Vagina (tissue), 2 donors: ENCODE measurements at places on chromosomes 1 and 21.

- H3K36me3 ChIP-seq = no peaks in the 10 kb centered on the region
- no peak overlapping the region for H3K27ac ChIP-seq
- H3K4me3 ChIP-seq = no peak overlapping the region
- no peaks in the 10 kb centered on the region for H3K27me3 ChIP-seq
- H3K4me1 ChIP-seq = no peaks in the 10 kb centered on the region
These were observed 28.3 kb upstream of the TMPRSS2 start for GRCh38 chr21:41536076-41536826.

DNA sequence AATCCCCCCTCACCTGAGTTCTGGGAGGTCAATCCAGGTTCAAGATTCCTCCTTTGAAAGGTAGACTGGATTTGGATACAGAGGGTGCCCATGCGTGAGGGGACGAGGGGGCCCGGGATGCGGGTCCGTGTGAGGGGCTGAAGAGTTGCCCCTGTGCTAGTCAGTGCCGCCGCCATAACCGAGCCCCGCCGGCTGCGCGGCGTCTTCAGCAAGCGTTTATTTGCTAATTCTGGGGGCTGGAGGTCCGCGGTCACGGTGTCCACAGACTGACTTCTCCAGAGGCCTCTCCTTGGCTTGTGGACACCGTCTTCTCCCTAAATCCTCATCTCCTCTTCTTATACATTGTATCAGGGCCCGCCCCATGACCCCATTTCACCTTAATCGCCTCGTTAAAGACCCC is 20.9 kb upstream of the SAMD11 start:
- no peak overlapping the region for H3K27ac ChIP-seq
- H3K4me3 ChIP-seq = no peak overlapping the region
- H3K4me1 ChIP-seq = peaks cover 10% of the 10 kb centered on the region
- H3K36me3 ChIP-seq = no peaks in the 10 kb centered on the region
- no peaks in the 10 kb centered on the region for H3K27me3 ChIP-seq
- DNase-seq = no peak

DNA sequence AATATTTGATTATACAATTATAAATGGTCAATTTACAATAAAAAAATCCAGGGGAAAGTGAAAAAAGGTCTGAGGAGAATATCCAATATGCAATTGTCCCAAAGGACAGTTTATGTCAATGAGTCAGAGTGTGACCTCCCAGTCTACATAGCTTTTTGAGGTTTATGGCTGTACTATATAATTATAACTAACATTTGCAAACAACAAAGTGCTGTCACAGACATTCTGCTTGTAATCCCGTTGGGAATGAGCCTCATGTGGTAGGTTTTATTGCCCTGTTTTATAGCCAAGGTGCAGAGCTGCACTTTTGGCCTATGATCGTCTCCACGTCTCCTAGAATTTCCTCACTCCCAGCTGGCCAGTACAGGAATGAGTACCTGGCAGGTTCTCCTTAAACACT is 103.8 kb downstream of the ADSS2 start:
- H3K4me1 ChIP-seq = peaks cover 27% of the 10 kb centered on the region
- no peak overlapping the region for H3K4me3 ChIP-seq
- H3K27ac ChIP-seq = peak overlapping the region; percentile 61
- no peaks in the 10 kb centered on the region for H3K36me3 ChIP-seq

DNA sequence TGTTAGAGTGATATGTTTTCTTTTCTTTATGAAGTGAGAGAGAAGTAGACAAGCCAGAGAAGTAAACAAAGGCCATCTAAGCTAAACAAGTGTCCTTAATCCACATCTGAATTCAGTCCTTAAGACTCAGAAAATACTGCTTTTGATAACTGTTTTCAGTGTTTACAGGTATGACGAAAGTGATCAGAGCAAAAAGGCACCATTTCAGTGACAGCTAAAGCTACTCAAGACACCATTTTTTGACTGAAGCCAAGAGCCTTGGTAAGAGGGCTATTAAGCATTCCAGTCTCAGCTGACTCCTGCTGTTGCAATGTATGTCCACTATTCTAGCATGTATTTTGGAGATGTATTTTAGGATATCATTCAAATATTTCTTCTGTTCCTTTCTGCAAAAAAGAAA is 4.1 kb downstream of the KMO start:
- no peak overlapping the region for H3K4me3 ChIP-seq
- DNase-seq = no peak
- no peaks in the 10 kb centered on the region for H3K4me1 ChIP-seq
- no peaks in the 10 kb centered on the region for H3K36me3 ChIP-seq

DNA sequence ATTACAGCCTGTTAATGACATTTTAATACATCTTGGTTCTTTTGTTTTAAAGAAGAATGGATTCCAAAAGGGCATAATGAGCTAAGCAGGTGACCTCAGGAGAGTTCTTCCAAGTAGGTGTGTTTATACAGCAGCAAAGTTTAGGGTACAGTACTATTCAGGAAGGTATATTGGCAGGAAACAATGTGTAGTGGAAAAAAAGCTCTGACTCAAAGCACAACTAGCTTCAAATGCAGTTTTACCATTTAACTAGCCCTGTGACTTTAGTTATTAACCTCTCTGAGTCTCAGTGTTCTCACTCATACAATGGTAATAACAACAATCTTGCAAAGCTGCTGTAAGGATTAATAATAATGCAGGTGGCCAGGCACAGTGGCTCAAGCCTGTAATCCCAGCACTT is 29.9 kb downstream of the FAF1 start:
- H3K27ac ChIP-seq = no peak overlapping the region
- H3K27me3 ChIP-seq = no peaks in the 10 kb centered on the region
- no peak for DNase-seq
- no peak overlapping the region for H3K4me3 ChIP-seq
- H3K36me3 ChIP-seq = no peaks in the 10 kb centered on the region

DNA sequence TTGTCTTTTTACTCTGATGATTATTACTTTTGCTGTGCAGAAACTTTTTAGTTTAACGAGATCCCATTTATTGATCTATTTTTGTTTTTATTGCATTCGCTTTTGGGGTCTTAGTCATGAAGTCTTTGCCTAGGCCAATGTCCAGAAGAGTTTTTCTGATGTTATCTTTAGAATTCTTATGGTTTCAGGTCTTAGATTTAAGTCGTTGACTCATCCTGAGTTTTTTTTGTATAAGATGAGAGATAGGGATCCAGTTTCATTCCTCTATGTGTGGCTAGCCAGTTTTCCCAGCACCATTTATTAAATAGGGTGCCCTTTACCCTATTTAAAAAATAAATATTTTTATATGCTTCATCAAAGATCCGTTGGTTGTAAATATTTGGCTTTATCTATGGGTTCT is 13.2 kb downstream of the MAN1C1 start:
- no peaks in the 10 kb centered on the region for H3K36me3 ChIP-seq
- H3K4me1 ChIP-seq = peaks cover 36% of the 10 kb centered on the region
- H3K27ac ChIP-seq = no peak overlapping the region
- no peak for DNase-seq

DNA sequence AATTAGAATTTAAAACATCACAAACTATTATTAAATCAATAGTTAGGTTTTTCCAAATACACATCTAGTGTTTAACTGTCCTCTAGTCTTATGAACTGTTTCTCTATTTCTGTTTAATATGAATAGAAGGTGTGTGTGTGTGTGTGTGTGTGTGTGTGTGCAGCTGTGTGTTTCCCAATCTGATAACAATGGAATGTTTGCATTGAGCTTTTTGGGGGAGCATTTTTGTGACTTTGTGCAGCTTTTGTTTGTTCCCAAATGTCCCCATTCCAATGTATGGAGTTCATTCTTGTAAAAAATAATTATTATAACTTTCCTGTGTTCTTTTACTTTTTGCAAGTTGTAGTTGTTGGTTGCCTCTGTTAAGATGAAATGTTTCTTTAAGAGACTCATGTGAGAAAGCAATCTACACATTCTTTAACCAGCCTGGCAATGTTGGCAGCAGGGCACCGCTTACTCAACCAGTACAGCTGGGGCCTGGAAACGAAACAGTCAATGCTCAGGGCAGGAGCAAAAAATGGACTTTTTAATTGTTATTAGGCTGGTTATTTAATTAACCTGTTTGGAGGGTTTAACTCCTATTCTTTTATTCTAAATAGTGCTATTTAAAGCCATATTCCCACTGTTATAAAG is 354.3 kb downstream of the SRGAP2C start:
- no peaks in the 10 kb centered on the region for H3K27me3 ChIP-seq
- no peak overlapping the region for H3K27ac ChIP-seq
- H3K4me1 ChIP-seq = no peaks in the 10 kb centered on the region
- H3K36me3 ChIP-seq = no peaks in the 10 kb centered on the region
- no peak for DNase-seq

DNA sequence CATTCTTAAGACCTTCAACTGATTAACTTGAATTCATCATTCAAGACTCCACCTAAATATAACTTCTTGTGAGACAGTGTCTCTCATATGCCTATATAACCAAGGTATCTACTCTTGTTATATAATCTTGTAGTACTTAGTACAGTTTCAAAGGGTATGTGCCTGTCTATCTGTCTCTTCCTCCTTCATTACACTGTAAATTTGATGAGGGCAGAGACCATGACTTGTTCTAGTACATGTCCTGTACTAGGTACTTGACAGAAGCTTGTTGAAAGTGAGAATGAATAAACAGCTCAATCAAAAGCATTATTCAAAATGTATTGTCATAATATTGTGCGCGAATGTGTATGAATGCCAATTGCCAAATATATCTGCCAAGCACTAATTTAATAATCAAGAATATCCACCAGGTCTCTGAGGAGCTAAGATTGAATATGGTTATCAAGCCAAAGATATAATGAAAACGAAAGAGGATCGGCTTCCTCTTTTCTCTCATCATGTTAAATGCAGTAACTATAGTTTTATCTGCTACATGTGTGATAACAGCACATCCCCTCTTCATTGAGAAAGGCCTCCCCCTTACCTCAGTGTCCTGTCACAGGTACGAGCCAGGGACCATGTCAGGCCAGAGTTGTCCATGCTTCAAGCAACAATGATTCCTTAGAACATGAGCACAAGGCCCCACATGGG is 117.3 kb downstream of the UCHL5 start:
- no peak for DNase-seq
- H3K27me3 ChIP-seq = no peaks in the 10 kb centered on the region
- no peak overlapping the region for H3K27ac ChIP-seq
- H3K4me3 ChIP-seq = no peak overlapping the region
- H3K36me3 ChIP-seq = no peaks in the 10 kb centered on the region
- no peaks in the 10 kb centered on the region for H3K4me1 ChIP-seq

- DNase-seq = no peak
- H3K27ac ChIP-seq = no peak overlapping the region
- no peaks in the 10 kb centered on the region for H3K4me1 ChIP-seq
- H3K36me3 ChIP-seq = peaks cover 83% of the 10 kb centered on the region
These were observed 50.4 kb upstream of the EPHA8 start for GRCh38 chr1:22512873-22513272.

GRCh38 chr1:27832762-27833161 is 2.2 kb downstream of the PPP1R8 start:
- no peak for DNase-seq
- H3K4me1 ChIP-seq = peaks cover 35% of the 10 kb centered on the region
- H3K27me3 ChIP-seq = no peaks in the 10 kb centered on the region
- H3K36me3 ChIP-seq = peaks cover 10% of the 10 kb centered on the region
